ENCODE measurements at places on chromosomes 2 and 18.

DNA sequence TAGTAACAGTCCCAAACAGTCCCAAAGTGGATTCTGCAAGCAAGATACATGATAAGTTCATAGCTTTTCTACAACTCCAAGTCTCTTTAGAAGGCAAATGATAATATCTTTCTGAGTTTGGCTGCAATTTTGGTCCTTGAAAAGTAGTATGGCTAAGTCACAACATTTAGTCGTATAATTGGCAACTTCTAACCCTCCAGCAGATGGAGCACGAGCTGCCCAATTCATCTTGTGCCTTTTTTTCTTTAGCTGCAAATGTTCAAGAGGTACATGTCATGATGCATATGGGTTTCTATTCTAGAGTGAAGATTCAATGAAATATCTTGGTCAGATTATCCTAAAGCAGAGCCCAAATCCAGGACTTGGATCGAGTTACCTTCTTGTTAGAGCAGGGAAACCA, 127.0 kb upstream of the KLHL14 start:
- no peak for DNase-seq

DNA sequence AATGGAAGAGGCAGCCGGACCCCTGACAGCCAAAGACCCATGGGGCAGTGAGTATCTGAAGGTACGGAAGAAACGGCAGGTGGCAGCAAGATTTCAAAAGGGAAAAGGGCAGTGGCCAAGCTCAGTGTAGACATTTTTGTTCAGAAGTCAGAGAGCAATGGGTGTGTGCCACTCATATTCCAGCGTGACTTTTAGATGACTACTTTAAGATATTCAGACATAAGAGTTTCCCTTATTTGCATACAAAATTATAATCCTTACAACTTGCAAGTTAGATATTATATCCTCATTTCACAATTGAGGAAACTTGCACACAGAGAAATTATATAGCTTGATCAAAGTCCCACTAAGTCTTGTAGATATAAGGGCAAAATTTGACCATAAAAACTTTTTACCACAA, 60.7 kb upstream of the CYTIP start:
- no peak for DNase-seq

GRCh38 chr18:64592246-64592645, 443.4 kb upstream of the LINC00305 start:
- DNase-seq, result no peak

DNA sequence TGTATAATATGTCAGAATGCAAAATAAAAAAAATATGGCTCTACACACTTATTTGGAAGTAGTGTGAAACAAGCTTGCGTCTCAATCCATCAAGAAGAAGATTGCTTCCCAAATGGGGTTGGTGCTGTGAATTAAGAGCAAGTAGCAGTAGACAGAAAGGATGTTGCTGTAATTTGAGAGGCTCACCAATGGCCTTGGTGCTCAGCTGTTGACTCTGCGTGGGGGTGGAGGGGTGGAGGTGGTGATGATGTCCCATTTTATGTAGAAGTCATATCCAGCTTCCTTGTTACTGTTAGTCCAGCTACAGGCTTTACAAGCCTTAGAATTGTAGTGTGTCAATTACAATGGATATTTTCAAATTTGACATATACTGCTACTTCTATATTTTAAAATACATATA, 223.4 kb upstream of the RND3 start:
- DNase-seq, result no peak

- no peak for DNase-seq
Observed at GRCh38 chr2:72919414-72920317, 2.3 kb downstream of the EMX1 start.

DNA sequence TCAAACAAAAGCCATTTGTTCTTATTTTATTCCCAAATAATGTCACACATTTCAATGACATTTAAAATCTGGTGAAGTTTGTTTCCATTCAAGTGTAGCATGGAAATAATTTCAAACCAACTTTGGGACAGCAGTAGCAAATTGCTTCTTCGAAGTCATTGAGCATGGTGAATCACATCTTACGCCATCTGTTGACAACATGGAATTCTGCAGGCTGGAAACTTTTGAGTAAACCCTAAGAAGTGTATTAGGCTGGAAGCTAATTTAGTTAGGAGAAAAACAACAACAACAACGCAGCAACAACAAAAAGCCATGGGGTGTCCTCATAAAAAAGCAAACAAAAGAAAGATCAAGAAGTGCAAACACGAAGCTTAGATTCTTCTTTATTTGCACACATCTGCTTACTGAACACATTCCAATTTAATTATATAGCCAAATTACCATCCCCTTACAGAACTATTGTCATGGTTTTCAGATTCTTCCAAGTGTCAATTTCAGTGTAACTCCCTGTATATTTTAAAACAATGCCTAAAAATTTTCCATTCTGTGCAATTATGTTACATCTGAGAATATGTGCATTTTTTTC, 659.0 kb upstream of the CDH7 start:
- no peak for DNase-seq

DNA sequence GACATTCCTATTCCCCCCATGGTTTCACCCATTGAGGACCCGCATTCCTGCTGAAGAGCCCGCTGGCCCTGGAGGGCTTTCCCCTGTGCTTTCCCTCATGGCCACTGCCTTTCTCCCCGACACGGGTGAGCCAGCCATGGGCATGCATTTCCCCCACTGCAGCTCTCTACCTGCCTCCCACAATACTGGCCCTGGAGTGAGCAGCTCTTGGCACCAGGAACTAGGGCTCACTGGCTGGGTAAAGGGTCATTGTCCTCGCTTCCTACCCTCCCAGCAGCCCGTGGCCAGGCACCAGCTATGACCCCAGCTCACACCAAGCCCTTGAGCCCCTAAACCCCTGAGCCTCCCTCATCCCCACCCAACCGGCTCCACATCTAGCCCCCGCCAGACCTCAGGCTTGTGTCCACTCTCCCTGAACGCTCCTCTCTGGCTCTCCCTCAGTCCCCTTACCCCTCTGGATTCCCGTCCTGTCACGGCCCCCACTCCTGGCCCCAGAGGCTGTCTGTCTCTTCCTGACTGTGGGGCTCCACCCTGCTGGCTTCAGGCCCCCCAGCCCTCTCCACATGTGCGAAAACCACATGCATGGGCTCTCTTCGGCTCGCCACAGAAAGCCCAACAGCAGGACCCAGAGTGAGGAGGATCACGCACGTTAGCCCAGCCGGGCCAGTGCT, 199.8 kb downstream of the ZFP36L2 start:
- DNase-seq, result no peak

DNA sequence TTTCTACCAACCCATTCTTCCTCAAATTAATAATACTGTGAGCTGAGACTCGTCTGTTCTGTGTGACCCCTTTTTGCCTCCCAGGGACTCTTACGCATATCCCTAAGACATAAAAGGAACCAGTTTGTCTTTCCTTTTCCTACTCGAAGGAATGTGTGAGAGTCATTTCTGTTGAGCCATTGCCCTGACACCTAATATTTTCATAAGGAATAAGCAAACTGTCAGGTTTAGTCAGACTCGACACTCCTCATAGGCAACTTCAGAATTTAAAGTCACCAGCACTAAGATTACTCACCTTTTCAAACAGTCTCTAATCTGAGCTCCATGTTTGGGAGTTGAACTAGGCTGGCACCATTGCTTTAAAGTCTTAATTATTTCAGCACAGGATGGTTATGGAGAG, 305.5 kb downstream of the IKZF2 start:
- no peak for DNase-seq

DNA sequence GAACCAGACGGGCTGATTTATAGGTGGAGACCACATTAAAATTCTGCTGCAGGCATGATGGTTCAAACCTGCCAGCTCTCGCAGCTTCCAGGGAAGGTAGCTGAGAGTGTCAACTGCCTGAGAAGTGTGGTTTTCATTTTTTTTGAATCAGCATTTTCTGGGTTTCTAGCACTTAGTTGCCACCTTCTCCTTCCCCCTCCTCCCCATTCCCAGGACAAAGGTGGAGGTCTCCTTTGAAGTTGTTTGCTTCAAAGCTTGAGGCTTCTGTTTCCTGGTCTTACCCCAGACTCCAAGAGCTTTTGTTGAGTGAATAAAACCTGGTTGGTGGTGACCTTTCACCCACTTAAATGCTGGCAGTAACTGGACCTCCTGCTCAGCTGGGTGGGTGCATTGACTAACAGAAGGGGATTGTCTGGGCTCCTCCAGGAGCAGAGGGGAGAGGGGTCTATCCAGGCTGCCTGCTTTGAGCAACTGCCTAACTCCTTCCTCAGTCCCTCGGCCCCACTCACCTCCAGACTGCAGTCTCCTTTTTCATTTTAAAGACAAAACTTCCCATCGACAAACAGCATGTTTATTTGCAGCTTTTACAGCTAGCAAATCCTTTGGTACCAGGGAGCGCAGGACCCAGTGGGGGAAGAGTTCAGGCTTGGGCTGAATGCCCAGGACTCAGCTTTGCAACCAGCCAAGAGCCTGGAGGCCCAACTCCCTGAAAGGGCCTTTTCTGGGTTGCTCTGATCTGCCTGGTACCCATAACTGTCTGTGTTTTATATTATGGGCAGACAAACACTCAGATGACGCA, 3.5 kb downstream of the RHOB start:
- no peak for DNase-seq

DNA sequence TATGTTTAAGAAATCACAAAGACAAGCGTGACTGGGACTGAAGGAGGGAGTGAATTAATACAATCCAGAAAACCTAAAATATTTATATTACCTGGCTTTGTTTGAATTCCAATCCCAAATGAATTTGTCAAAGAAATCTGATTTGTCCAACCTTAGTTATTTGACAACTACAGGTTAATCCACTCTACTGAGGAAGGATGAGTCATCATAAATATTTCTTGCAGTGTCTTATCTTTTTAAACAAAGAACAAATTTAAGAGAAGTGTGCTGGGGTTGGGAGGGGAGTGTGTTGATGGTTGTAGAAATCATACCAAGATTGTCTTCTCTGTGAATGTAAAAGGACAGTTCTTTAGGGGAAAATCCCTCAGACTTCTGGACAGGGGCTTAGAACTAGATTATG, 1106.3 kb upstream of the SLC39A10 start:
- no peak for DNase-seq

DNA sequence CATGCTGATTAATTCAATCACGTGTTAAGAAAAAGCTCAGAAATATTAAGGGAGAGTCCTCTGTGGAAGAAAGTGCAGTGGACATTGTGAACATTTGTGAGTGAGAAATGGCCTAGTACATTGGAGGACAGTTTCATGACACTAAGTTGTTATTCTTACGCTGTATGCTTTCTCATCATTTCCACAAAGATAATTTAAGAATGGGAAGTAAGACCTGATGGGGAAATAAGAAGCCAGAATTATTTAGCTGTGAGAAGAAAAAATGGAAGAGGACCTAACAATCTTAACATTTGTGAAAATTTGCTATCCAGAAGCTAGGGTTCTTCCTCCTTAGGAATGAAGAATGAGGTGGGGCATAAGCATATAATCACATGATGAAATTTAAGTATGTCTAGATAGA, 15.2 kb upstream of the RAPH1 start:
- no peak for DNase-seq

DNA sequence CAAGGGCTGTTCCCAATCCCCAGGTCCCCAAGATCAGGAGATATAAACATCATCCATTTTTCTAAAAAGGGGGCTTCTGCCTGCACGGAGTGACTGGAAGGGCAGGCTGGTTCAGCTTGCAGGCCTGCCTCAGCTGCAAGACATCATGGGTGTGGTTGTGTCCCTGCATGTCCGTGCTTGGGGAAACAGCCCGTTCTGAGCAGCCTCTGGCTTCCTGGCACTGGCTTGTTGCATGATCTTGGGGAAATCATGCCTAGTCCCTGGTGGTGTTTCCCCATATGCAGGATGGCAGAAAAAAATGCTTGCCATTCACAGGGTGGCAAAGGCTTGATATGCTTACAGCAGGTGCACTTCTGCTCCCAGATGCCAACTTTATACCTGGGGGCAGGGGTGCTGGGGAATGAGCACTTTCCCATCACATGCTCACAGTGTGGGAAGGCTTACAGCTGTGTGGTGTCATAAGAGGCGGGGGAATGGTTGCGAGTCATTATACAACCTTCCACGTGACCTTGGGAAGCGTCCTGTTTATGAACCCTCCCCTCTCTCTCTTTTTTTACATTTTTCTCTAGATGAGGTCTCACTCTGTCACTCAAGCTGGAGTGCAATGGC, 7.2 kb downstream of the PCARE start:
- no peak for DNase-seq

DNA sequence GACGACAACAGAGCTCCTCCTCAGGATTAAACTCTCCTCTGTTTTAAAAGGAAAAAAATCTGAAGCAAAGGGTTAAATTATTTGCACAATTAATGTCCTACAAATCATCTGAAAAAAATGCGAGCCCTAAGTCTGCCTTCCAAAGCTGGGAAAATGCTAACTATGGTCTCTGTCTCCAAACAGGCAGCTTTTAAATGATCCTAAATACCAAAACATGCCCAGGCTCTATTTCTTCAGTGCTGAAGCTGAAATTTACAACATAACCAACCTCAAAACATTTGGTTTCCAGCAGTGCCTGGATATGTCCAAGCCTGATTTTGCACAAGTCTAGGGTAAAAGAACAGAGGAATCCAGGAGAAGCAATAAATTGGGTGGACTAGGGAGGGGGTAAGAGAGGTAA, 57.2 kb downstream of the LBH start:
- no peak for DNase-seq

GRCh38 chr2:143893371-143893770, 626.5 kb downstream of the ZEB2 start:
- no peak for DNase-seq

GRCh38 chr2:61354543-61355197, 116.2 kb downstream of the USP34 start:
- no peak for DNase-seq

DNA sequence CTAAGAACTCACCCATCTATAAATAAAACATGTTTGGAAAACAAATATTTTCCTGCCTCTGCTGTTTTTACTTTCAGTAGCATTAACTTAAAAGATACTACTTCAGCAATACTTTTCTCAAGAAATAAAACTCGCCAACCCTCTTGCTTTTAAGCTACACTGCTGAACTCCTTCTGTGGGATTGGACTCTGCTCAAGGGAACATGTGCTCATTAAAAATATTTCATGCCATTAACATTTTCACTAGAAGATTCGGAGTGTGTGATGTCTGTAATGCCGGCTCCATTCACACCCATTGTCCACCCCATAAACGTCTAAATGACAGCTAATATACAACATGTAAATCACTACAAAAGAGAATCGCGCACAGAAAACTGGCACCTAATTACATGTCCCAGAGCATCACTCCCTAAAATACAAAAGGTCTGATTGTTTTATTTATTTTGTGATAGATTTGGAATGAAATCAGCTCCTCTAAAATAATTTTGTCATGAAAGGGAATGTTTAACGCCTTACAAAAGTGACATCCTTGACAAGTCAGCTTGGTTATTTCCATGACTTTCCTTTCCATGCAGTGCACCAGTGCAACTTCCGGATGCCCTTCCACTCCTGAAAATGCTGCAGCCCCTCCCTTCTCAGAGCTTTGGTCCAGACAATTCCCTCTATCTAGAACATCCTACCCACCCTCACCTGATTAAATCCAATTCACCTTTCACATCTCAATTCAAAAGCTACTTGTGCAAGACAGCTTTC, 73.1 kb downstream of the ANKRD44 start:
- no peak for DNase-seq

GRCh38 chr18:79841936-79842335, 44.2 kb downstream of the KCNG2 start:
- DNase-seq, result no peak

Data from germinal center (tissue), 1 donor.